ENCODE measurements at places on chromosomes 5 and 9. TPM values are rescaled to one million over a fixed set of nuclear protein-coding genes. Genes with fewer than 3 reads are reported as not detected.

- H3K27ac ChIP-seq: no peak overlapping the region
- no peak overlapping the region for H3K4me3 ChIP-seq
- no peaks in the 10 kb centered on the region for H3K36me3 ChIP-seq
- DNase-seq: no peak
- no peaks in the 10 kb centered on the region for H3K27me3 ChIP-seq
Observed at GRCh38 chr5:143343042-143343441, 60.4 kb downstream of the NR3C1 start.

CDC25C gene
- total RNA-seq: 2.0 TPM

OCLN gene
- total RNA-seq: 12.8 TPM

GPRIN1 gene
- 0.49 TPM for total RNA-seq

GRCh38 chr9:132756214-132756845 lies 86.1 kb downstream of the GTF3C4 start:
- H3K4me3 ChIP-seq: no peak overlapping the region
- no peak overlapping the region for H3K27ac ChIP-seq
- H3K27me3 ChIP-seq: no peaks in the 10 kb centered on the region
- no peaks in the 10 kb centered on the region for H3K4me1 ChIP-seq
- no peak for DNase-seq

GRCh38 chr5:144194144-144194543 lies 23.5 kb downstream of the KCTD16 start:
- no peak for DNase-seq
- H3K27me3 ChIP-seq: no peaks in the 10 kb centered on the region
- no peaks in the 10 kb centered on the region for H3K36me3 ChIP-seq
- H3K27ac ChIP-seq: no peak overlapping the region

LMBRD2 gene
- total RNA-seq: 5.6 TPM

FAM81B gene
- not detected for total RNA-seq

PCDHAC2 gene
- 3.9 TPM for total RNA-seq

GRCh38 chr5:100623719-100624118 lies 88.5 kb downstream of the FAM174A start:
- H3K4me1 ChIP-seq: no peaks in the 10 kb centered on the region
- no peaks in the 10 kb centered on the region for H3K36me3 ChIP-seq
- H3K27ac ChIP-seq: no peak overlapping the region
- DNase-seq: no peak
- H3K4me3 ChIP-seq: no peak overlapping the region

- H3K27me3 ChIP-seq: no peaks in the 10 kb centered on the region
- no peak overlapping the region for H3K4me3 ChIP-seq
- no peaks in the 10 kb centered on the region for H3K36me3 ChIP-seq
- no peaks in the 10 kb centered on the region for H3K4me1 ChIP-seq
Observed at GRCh38 chr5:2710910-2711309, 40.6 kb downstream of the IRX2 start.

NUP214 gene
- 70.2 TPM for total RNA-seq

DNA sequence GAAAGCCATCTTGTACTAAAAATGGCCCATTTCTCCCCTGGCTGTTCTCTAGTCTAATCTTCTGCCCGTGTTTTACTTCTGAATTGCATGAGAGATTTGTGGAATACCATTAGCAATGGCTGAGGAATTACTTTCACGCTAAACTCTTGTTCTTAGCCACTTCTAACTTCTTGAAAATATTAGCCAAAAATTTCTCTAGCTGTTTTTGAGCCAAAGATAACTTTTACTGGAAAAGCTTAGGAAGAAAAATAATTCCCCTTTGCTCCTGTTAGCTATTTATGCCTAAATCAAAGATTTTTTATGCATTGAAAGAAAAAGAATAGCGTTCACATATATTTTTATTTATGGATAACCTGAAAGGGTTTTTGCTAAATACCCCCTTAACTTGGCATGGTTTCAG lies 287.8 kb downstream of the MTRR start:
- H3K4me1 ChIP-seq: no peaks in the 10 kb centered on the region
- no peaks in the 10 kb centered on the region for H3K36me3 ChIP-seq
- H3K4me3 ChIP-seq: no peak overlapping the region
- DNase-seq: no peak

- no peaks in the 10 kb centered on the region for H3K36me3 ChIP-seq
- no peaks in the 10 kb centered on the region for H3K4me1 ChIP-seq
- no peak overlapping the region for H3K27ac ChIP-seq
- no peak for DNase-seq
- no peaks in the 10 kb centered on the region for H3K27me3 ChIP-seq
Observed at GRCh38 chr5:95380103-95380628, 11.0 kb upstream of the FAM81B start.

DNA sequence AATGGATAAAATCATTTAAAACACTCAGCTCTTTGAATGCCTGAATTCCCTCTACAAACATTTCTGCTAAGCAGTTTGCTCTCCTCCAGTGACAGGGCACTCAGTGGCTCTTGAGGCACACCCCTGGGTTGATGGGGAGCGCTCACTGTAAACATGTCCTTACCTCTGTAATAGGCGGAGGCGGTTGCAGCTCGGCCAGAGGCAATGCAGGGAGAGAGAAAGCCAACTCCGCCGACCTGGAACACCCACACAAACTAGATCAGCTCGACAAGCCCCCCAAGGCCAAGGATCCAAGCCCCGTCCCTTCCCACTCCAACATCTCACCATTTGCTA lies 329 bp downstream of the CDC23 start:
- H3K36me3 ChIP-seq: no peaks in the 10 kb centered on the region
- H3K4me3 ChIP-seq: peak overlapping the region; percentile 97
- H3K4me1 ChIP-seq: peaks cover 18% of the 10 kb centered on the region
- H3K27ac ChIP-seq: peak overlapping the region; percentile 78
- H3K27me3 ChIP-seq: no peaks in the 10 kb centered on the region
- DNase-seq: no peak

DNA sequence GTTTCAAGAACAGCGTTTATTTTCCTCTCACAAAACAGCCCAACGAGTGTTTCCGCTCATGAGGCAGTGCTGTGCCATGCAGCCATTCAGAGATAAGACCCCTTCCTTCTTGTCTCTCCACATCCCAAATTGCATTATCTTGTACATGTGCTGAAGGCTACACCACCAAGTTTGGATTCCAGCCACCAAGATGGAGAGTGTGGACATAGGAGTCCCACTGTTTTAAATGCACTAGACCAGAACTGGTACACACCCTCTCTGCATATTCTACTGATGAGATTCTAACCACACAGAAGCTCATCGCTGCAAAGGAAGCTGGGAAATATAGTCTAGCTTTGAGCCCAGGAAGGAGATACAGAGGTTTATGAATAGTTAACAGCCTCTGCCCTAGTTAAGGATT lies 509.4 kb downstream of the NFIB start:
- H3K36me3 ChIP-seq: no peaks in the 10 kb centered on the region
- no peak overlapping the region for H3K27ac ChIP-seq
- peaks cover 12% of the 10 kb centered on the region for H3K4me1 ChIP-seq
- H3K4me3 ChIP-seq: no peak overlapping the region

DNA sequence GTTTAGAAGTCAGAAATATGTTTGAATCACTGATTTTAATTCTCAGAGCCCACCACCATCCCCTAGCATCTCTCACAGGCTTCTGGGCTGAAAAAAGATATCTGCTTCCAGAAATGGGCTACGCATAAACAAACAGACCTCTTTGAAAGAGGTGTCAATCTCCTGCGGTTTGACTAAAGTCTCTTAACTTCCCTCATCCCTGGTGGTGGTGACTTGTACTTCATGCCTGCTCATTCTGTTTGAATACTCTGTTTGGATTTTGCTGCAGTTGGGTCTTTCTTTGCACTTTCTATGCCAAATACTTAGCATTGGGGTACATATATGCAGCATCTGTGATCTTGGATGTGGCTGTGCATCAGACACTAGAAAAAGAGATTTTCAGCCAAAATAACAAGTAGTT lies 157.2 kb upstream of the ATP10B start:
- no peak overlapping the region for H3K27ac ChIP-seq
- no peak overlapping the region for H3K4me3 ChIP-seq
- H3K4me1 ChIP-seq: no peaks in the 10 kb centered on the region
- DNase-seq: no peak
- no peaks in the 10 kb centered on the region for H3K36me3 ChIP-seq
- H3K27me3 ChIP-seq: no peaks in the 10 kb centered on the region

- no peak overlapping the region for H3K4me3 ChIP-seq
- H3K36me3 ChIP-seq: no peaks in the 10 kb centered on the region
- no peaks in the 10 kb centered on the region for H3K4me1 ChIP-seq
- DNase-seq: no peak
- H3K27ac ChIP-seq: no peak overlapping the region
Observed at GRCh38 chr5:34584165-34584564, 72.0 kb upstream of the RAI14 start.

DNA sequence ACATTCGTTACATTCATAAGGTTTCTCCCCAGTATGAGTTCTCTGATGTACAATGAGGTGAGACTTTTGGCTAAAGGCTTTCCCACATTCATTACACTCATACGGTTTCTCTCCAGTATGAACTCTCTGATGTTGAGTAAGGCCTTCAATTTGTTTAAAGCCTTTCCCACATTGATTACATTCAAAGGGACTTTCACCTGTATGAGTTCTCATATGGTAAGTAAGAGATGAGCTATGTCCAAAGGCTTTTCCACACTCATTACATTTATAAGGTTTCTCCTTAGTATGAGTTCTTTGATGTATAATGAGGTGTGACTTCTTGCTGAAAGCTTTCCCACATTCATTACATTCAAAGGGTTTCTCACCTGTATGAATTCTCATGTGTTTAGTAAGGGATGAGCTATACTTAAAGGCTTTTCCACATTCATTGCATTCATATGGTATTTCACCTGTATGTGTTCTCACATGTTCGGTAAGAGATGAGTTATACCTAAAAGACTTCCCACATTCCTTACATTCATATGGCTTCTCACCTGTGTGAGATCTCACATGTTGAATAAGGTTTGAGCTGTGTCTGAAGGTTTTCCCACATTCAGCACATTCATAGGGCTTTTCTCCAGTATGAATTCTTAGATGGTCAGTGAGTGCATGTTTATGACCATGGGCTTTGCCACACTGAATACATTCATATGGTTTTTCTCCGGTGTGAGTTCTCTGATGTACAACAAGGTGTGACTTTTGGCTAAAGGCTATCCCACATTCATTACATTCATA lies 13.5 kb downstream of the ZFP37 start:
- H3K27ac ChIP-seq: no peak overlapping the region
- no peak overlapping the region for H3K4me3 ChIP-seq
- DNase-seq: no peak
- H3K27me3 ChIP-seq: no peaks in the 10 kb centered on the region

- no peak overlapping the region for H3K27ac ChIP-seq
- H3K4me1 ChIP-seq: no peaks in the 10 kb centered on the region
- DNase-seq: no peak
- no peaks in the 10 kb centered on the region for H3K27me3 ChIP-seq
- no peak overlapping the region for H3K4me3 ChIP-seq
- peaks cover 7% of the 10 kb centered on the region for H3K36me3 ChIP-seq
Observed at GRCh38 chr5:81980160-81980559, 8.3 kb downstream of the ATG10 start.

GRCh38 chr5:35046774-35047173 lies 975 bp downstream of the AGXT2 start:
- H3K4me1 ChIP-seq: no peaks in the 10 kb centered on the region
- no peak for DNase-seq
- no peaks in the 10 kb centered on the region for H3K27me3 ChIP-seq
- no peaks in the 10 kb centered on the region for H3K36me3 ChIP-seq
- no peak overlapping the region for H3K27ac ChIP-seq
- no peak overlapping the region for H3K4me3 ChIP-seq

GRCh38 chr5:35161652-35162273 lies 68.5 kb downstream of the PRLR start:
- H3K4me3 ChIP-seq: no peak overlapping the region
- peak overlapping the region; percentile 60 for H3K27ac ChIP-seq
- H3K36me3 ChIP-seq: no peaks in the 10 kb centered on the region
- peaks cover 31% of the 10 kb centered on the region for H3K4me1 ChIP-seq

DNA sequence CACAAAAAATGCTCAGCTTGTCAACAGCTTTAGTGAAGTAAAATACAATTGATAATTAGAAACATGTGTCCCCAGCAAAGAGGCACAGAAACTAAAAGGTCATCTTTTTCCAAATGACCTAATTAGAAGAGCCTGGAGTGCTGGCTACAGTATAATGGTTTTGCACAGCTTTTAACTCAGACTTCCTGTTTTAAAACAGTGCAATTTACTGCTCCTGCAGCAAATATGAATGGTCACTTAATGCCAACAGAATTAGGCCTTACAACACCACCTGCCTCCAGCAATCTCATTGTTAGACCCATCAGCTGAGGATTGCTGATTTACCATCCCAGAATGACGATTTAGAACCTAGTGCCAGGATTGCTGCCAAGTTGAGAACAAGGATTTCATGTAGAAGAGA lies 239.3 kb downstream of the CETN3 start:
- no peaks in the 10 kb centered on the region for H3K27me3 ChIP-seq
- no peaks in the 10 kb centered on the region for H3K36me3 ChIP-seq
- peaks cover 9% of the 10 kb centered on the region for H3K4me1 ChIP-seq
- DNase-seq: no peak
- H3K4me3 ChIP-seq: no peak overlapping the region
- no peak overlapping the region for H3K27ac ChIP-seq

DNA sequence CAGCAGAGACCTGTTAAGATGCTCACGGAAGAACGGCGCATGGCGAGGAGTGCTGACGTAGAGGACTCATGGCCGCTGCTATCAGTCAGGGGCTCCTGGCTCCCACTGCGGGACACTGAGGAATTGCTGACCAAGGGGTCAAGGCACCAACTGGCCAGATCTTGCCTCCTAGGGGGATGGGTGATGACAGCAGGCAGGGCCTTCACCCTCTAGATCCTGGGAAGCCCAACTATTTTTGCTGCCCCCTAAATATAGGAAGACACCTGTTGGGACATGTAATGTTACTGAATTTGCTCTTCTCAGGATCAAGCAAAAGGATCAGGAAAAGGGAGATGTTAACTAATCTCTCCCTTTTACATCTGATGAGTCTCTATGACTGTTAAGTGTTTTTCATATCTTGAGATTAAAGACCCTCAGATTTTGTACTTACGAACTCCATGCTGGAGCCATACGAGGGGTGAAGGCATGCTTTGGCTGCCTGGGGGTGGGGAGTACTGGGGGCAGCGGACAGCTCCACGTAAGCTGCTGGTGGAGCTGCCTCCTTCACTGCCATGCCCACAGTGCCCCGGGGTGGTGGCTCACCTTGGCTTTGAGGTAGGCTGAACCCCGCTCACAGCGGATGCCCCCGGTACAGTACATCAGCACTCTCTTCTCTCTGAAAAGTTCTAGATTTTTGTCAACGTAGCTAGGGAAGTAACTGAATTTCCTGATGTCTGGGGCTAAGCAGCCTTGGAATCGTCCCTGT lies 28.1 kb downstream of the TSTD2 start:
- peaks cover 47% of the 10 kb centered on the region for H3K36me3 ChIP-seq
- no peak for DNase-seq
- H3K4me1 ChIP-seq: no peaks in the 10 kb centered on the region
- H3K27ac ChIP-seq: no peak overlapping the region
- no peak overlapping the region for H3K4me3 ChIP-seq
- no peaks in the 10 kb centered on the region for H3K27me3 ChIP-seq

Measured in vagina (tissue), 2 donors.